PC-9 (cell line): ENCODE measurements at places on chromosomes 5 and 9.

DNA sequence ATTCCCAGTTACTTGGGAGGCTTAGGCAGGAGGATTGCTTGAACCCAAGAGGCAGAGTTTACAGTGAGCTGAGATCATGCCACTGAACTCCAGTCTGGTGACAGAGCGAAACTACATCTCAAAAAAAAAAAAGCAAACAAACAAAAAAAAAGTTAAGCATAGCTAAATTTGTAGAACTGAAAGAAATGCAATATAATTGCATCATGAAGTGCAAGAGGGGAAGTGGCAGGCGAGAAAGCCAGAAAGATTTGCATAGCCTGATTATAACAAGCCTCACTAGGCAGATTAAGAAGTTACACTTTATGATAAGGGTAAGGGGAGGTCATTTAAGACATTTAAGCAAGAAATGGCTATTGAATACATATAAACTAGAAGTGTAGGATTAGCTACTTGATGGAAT, 187.1 kb downstream of the EDIL3 start:
- DNase-seq = no peak

- DNase-seq = no peak
These were observed 36.0 kb downstream of the PSD2 start for GRCh38 chr5:139831624-139832023.

DNA sequence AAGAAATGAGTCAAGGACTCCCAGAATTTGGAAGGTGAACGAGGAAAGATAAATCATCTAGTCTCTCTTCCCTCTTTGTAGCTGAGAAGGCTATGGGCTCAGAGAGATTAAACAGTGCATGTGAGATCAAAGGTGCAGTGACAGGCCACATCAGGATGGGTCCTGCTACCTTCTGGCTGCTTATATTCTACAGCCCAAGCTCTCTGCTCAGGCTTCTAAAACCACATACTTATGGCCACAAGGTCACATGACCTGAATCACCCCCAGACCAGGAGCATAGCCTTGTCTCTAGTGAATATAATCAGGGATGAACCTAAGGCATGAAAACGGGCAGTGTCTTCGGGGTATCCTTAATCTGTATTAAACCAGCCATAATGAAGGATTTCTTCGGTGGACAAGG, 158.9 kb downstream of the SEMA5A start:
- DNase-seq = no peak

GRCh38 chr9:89702401-89702800, 97.6 kb downstream of the GADD45G start:
- DNase-seq = no peak

- no peak for DNase-seq
These were observed 74.3 kb downstream of the CACNA1B start for GRCh38 chr9:137951597-137952490.

DNA sequence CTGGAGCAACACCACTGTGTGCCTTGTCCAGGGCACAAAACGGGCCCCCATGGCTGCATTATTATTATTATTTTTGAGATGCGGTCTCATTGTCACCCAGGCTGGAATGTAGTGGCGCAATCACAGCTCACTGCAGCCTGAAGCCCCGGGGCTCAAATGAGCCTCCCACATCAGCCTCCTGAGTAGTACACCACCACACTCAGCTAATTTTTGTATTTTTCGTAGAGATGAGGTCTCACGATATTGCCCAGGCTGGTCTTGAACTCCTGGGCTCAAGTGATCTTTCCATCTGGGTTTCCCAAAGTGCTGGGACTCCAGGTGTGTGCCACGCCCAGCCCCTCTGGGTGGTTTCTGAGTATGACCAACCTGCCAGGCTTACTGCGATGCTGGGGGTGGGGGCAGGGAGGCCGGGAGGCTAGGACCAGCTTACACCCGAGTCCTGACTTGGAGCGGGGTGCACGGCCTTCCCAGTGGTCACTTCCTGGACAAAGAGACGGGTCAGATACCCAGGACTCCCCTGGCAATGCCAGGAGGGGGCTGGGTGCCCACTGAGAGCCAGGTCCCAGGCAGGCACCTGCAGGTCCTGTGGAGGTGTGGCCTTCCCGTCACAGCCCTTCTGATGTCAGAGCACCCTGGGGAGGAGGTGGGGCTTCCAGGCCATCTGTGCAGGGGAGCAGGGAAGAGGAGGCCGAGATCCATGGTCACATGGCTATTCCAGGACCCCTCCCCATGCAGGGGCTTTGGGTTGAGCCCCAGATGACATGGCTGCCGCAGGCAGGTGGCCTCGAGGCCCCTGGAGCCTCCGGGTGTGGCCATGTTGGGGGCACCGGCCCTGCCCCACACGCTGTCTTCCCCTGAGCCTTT, 8.3 kb upstream of the NRARP start:
- DNase-seq = peak; percentile 76

DNA sequence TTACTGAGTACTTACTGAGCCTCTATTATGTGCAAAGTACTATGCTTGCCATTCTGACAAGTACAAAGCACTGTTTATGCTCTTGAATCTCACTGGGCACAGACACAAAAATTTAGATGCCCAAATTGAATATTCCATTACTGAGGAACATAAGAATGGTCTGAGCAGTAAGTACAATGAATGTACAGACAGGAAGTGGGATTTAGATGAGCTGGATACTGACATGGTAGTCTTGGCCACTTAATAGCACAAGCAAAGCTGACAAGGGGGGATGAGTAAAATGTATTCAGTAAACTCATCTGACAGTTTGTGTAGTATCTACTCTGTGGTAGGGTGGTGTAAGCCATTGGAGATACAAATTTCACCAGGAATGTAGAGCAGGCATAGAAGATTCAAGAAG, 132.4 kb downstream of the EFNA5 start:
- no peak for DNase-seq

DNA sequence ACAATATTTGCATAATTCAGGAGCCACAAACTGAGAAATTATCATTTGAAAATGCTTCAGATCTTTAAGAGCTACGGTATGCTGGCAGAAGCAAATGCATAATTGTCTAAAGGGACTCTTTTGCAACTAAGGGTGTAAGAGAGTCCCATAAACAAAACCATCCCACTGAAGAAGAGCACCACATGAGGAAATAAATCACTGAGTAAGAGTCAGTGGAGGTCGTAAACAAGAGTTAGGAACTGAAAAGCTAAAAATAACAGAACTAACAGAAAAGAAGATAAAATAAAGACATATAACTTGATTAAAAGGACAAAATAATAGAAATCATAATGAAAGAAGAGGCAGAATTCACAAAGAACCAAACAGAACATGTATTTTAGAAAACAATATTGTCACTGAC, 3.5 kb upstream of the SMC2 start:
- DNase-seq = no peak

DNA sequence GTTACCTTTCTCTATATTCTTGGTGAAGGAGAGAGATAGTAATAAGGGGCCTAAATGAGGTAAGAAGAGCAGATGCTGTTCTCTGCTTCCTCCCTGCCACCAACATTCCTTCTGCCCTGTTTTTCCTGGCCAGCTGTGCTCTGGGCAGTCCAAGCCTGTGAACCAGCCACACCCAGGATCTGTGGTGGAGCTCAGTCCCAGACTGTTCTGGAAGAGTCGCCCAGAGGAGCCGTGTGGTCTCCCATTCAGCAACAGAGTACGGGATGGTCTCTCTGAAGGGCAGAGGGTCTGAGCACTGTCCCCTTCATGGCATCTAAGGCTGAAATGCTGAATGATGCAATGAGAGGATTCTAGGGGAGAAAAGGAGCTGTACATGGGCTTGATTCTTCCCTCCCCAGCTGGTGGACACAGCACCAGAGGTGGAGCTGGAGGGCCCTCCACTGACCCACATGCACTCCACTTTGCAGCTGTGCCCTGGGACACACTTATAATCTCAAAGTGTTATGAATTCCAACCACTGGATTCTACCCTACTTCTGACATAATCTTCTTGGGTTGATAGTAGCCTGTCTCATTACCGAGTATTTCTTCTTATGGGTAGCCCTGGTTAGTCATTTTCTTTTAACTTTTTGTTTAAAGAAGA, 70.8 kb upstream of the RPS23 start:
- DNase-seq = no peak

DNA sequence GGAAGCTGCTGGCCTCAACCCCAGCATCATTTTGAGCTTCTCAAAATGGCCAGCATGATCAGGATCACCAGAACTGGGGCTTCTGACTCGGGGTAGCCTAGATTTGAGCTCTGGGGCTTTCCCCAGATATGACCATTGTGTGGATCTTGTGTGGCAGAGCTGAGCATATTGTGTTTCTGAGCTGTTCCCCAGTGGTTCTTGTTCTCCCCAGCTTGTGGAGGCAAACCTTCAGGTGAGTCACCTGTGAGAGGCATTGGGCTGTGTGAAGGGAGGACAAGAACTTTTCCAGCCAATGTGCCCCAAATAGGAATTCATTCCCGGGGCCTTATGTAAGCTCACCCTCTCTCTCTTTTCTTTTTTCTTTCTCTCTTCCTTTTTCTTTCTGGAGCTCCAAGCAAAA, 80.7 kb upstream of the PITX1 start:
- no peak for DNase-seq

GRCh38 chr5:116953251-116953930, 378.8 kb upstream of the SEMA6A start:
- no peak for DNase-seq

GRCh38 chr9:82549174-82549821, 513.6 kb downstream of the RASEF start:
- no peak for DNase-seq

GRCh38 chr5:82285206-82285605, 7.1 kb upstream of the RPS23 start:
- no peak for DNase-seq

GRCh38 chr9:112572416-112572815, 85.8 kb downstream of the KIAA1958 start:
- DNase-seq = no peak

DNA sequence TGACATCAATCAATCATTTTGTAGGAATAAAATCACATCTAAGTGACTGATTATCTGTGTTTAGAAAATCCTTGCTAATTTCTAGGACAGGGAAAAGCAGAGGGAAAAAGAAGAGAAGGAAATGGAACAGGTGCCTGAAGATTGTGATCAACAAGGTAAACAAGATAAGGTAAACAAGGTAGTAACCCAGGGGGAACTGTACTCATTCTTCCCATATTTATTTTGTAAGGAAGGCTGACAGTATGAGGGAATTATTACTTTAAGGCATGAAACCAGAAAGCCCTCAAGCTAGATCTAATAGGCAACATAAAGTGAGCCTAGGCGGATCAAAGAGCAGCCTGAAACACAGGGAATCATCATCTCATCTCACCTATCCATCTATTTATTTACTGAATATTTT, 231.1 kb downstream of the MLLT3 start:
- no peak for DNase-seq

DNA sequence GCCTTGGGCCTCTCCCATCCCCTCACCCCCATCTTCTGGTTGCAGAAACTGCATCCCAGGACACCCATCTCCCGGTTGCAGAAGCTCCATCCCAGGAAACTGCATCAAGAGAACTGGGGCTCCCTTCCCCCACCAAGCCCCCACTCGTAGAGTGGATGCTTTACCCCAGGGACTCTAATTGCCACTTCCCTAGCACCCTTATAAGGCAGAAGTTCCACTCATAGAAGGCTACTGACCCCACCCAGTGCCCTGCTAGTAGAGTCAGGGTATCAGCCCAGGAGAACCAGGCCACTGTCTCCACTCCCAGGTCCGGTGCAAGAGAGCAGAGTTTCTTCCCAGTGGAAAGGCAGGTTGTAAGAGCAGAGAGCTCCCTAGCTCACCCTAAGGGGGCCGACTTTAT, 12.2 kb upstream of the SYK start:
- no peak for DNase-seq

GRCh38 chr9:110340306-110340705, 2.6 kb upstream of the TXNDC8 start:
- no peak for DNase-seq

DNA sequence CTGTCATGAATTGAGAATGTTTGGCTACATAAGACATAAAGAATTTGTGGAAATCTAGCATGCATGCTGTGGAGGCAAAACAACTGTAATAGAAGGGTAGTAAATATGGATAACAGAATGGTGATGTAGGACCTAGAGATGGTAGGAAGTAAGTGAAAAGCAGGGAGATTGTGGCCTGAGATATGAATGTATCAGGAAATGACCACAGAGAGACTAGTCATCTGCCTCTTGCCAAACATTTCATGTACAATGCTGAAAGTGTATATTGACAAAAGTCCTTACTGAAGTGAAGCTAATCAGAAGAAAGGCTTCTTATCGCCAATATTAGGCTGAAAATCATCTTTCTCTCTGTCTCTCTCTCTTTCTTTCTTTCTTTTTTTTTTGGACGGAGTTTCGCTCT, 873.1 kb upstream of the CTNND2 start:
- DNase-seq = no peak

DNA sequence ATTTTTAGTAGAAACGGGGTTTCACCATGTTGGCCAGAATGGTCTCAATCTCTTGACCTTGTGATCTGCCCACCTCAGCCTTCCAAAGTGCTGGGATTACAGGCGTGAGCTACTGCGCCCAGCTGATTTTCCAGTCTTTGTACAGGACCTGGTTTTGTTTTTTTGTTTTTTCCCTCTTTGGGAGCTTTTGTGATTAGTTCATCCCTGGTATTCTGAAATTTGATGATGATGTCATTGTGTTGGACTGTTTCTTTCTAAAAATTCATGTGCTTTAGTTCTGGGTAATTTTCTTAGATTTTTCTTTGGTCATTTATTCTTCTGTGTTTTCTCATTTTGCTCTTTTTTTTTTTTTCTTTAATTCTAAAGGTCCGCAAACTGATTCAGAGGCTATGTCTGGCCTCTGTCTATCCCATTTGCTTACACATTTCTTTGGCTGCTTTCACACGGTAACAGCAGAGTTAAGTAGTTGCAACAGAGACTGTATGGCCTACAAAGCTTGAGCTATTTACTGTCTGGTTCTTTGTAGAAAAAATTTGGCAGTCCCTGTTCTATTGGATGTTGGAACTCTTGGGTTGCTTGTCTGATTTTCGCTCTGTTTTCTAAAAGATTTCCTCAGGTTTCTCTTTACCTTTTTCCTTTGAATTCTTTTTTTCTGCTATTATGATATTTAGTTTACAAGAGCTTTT, 24.8 kb downstream of the STX17 start:
- DNase-seq = no peak
